ENCODE measurements at places on chromosomes 12 and 14. TPM values are rescaled to one million over a fixed set of nuclear protein-coding genes. Genes with fewer than 3 reads are reported as not detected.

Gene ENO2
- 183 TPM for total RNA-seq

Gene CLEC4A
- total RNA-seq = 0.07 TPM

Gene PIK3C2G
- not detected for total RNA-seq

Gene POU6F1
- 3.5 TPM for total RNA-seq

Gene SPPL3
- 9.5 TPM for total RNA-seq

Gene CCDC196
- not detected for total RNA-seq

Gene PTPRO
- total RNA-seq = 2.2 TPM
